ENCODE measurements at places on chromosomes 6 and 20.

DNA sequence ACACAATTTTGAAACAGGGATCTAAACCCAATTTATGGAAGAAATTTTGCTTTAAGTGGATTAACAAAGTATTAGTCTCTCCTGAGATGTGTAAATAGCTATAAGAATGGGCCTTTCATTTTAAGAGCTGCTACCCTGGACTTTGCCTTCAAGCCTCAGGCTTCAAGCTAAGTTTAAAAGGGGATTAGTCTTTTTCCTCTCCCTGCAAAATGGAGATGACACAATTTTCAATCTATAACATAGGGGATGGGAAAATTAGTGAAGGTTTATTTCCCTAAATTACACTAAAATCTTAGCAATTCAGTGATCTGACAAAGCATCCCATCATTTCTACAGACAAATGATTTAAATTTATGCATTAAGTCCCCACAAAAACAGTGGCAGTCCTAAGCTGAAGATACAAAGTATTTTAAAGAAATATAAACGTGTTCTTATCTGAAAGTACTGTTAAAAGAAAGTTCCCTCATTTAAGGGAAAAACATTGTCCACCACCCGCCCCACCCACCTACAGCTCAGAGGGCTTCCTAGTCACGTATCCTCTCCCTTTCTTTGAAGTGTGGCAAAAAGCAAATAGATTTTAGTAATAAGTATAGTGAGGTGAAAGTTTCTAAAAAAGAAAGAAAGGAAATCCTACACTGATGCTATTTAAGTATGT lies 14.5 kb downstream of the ARHGAP18 start:
- no peak for DNase-seq

- no peak for DNase-seq
Measured at GRCh38 chr20:13382786-13383185, 161.7 kb downstream of the ISM1 start.

- no peak for DNase-seq
Measured at GRCh38 chr6:107318100-107318736, 141.1 kb downstream of the PDSS2 start.

DNA sequence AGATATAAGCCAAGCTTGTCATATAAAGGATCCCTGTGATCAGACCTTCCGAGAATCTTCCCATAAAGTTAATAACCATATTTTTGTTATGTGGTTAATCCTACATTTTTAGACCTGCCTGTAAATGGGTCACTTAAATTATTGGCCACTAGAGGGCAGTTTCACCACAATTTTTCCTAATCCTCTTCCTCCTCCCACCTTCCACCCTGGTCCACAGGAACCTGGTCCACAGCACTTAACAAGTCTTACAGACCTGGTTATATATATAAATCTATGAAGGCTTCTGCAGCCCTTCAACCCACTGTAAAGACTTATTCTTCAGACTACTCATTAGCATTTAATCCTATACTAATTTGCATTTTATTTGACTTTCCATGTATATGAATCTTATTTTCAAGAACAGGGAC lies 28.3 kb downstream of the MRS2 start:
- no peak for DNase-seq

DNA sequence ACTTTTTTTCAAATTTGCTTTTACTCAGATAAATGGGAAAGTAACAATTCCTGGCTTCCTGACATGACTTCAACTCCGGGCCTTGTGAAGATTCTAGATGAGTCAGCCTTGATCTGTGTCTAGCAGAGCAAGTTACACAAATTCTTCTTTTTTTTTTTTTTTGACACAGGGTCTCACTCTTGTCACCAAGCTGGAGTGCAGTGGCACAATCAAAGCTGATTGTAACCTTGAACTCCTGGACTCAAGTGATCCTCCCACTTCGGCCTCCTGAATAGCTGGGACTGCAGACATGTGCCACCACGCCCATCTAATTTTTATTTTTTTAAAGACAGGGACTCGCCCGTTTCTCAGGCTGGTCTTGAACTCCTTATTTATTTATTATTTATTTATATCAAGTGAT lies 7.3 kb upstream of the ARHGAP18 start:
- no peak for DNase-seq

DNA sequence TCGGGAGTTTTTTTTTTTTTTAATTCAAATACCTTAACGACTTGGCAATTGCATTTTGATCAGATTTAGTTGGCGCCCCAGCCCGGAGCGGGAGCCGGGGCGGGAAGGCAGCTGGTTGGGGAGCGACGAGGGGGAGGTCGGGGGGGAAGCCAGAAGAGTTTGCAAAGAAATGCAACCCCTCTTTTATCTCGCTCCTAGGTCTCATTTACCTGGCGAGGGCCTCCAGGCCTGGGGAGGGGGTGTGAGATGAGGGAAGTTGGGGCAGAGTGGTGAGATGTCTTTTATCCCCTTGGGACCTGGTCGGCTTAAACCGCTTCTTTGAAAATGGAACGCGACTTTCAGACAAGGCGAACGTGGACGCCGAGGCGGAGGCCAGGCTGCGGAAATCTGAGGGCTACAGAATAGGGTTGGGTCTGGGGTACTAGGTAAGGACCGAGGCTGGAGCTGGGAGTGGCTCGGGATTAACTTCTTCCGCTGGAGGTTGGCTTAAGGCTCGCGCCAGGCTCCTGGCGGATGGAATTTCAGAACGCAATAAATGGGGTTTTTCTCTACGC lies 40.3 kb downstream of the NCR2 start:
- no peak for DNase-seq

DNA sequence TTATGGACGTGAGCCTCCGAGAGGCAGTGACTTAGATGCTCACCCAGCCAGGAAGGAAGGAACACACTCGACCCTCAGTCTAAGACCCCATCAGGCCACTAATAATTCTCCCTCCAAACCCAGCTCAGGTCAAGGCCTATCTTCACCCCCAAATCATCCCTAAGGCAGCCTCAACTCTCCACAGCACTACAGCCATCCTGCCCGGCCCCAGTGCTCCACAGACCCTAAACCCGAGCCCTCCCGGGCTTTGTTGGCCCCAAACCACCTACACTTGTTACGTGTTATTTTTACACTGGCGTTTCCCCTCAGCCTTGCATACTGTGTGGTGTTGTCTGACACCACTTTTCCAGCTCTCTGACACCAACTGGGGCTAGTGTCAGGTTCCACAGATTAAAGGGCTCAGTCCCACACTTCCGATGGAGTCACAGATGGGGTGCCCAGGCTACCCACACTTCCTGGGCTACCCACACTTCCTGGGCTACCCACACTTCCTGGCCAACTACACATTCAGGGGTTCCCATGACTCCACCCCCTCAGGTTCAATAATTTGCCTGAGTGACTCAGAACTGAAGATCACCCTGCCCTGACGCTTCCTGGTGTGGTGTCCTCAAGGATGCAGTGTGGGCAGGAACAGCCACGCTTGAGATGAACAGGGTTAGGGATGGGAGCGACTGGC lies 25.3 kb downstream of the RBCK1 start:
- DNase-seq, result peak; percentile 43
